ENCODE measurements at places on chromosomes 2 and 18. TPM values are rescaled to one million over a fixed set of nuclear protein-coding genes. Genes with fewer than 3 reads are reported as not detected.

DNA sequence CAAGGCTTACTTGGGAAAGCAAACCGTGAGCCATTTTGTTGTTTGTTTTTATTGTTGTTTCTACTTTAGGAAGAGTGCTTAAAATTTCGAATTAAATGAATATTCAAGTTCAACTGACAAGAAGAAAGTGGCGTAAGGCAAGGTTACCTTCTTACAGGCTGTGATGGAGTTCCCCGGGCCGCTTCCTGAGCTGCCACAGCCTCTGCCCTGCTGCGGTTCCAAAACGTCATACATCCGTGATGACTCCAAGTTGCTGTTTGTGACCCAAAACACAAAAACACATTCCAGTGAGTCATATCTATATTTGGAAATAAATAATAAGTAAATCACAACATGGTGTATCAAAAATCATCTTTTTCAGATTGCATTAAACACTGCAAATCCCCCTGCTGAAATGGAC lies 49.7 kb downstream of the SPHKAP start:
- no peak for DNase-seq

DNA sequence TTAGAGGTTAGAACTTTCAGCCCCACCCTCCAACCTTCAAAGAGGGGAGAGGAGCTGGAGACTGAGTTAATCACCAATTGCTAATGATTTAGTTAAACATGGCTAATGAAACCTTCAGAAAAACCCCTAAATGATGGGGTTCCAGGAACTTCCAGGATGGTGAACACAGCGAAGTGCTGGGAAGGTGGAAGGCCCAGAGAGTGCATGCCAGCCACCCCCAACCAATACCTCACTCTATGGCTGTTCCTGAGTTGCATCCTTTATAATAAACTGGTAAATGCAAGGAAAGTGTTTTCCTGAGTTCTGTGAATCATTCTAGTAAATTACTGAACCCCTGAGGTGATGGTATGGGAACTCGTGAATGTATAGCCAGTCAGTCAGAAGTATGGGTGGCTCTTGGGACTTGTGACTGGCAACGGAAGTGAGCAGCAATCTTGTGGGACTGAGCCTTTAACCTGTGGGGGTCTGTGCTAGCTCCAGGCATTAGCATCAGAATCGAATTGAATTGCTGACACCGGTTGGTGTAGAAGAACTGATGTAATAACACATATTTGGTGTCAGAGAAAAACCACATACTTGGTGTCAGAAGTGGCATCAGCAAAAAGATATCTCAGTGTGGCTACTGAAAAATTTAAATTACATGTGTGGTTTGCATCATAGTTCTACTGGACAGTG lies 37.4 kb downstream of the NPHP1 start:
- DNase-seq, result no peak

- DNase-seq, result no peak
Observed at GRCh38 chr2:12155303-12156051, 409.0 kb downstream of the LPIN1 start.

DNA sequence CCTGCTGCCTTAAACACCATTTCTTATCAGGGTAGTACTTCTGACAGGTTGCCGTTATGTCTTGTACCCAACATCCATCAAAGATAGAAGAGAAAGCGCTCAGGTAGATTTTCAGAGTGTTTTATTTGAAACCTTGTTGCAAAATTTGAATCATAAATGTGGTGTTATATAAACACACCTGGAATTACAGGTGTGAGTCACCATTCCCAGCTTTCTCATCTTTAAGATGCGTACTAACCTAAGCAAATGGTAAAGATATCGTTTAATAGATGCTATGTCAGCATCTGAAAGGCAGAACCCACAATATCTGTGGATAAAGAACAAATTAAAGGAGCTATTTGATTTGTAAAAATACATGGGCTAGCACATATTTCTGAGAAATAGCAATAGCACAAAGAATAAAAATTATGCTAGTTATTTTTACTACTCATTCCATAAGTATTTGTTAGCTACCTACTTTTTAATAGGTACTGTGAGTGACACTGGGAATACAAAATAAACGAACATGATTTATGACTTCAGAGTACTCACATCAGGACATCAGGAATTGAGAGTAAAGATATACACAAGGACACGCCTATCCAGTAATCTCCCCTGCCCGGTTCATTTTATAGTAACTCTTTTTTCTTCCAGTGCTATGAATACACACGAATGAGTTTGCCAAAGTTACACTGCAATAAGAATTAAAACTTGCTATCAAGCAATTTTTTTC lies 193.8 kb downstream of the RBM43 start:
- DNase-seq, result no peak

- no peak for DNase-seq
Observed at GRCh38 chr18:32152705-32153448, 37.0 kb upstream of the MEP1B start.

DNA sequence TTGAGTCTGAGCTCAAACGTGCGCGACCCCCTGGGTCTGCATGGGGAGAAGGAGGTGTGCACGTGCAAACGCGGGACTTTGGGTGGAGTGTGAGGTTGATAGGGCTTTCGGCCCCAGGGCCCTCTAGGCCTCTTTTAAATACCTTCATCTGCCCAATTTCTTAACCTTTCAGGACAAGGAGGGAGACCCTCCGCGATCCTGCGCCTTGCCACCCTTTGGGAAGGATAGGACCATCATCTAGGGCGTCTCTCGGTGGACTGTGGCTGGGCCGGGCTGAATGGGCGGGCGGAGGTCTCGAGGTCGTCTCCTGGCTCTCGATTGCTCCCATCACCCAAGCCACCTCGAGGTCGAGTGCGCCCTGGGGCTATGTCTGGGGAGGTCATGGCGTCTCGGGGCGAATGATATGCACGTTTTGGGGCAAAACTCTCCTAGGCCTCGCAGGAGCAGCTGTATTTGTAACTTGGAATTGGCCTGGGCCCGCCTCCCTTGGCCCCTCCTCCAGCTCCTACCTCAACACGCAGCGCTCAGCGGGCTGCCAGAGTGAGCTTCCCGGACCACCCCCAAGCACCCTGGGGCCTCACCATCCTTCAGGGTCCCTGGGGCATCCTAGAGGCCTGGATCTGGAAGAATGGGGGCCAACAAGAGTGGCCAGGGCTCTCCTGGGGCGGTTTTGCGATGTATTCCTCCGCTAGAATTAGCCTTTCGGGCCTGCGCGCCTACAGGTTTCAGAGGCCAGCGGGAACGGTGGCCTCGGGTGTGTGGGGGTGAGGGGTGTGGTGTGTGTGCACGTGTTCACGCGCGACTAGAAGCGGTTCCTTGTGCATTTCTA lies 8.7 kb upstream of the SIX3 start:
- no peak for DNase-seq

DNA sequence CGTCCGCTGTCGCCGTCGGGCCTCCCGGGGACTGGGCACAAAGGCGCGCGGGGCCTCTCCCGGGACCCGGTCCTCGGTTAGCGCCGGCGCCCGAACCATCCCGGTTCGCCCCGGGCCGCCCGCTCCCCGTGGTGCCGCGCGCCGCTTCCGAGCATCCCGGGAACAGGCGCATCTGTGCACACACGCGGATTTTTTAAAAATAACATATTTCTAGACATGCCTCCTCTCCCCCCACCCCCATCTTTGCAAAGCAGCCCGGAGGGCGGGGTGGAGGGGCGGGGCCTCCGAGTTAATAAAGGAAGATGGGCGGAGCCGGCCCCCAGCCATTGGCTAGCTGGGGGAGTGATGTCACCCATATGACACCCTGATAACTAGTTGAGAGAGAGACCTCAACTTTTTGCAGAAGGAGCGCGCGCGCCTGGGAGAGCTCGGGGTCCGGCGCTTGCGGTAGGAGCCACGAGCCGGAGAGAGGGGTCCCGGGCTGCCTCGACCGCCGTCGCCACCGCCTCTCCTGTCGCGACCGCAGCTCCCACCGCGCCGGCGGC lies at the start of gene SOX11:
Gene SOX11, plus strand, starts transcription at position 400 of the 545 bp plus-strand sequence. CDS start 338 bp downstream, outside the sequence.
- no peak for DNase-seq

- no peak for DNase-seq
Observed at GRCh38 chr18:6830916-6831315, 101.4 kb downstream of the ARHGAP28 start.

The COLEC11 gene
- 1.1 TPM for total RNA-seq

The IL36G gene
- total RNA-seq, result not detected

The ZNF142 gene
- total RNA-seq, result 15.7 TPM

The SCYGR5 gene
- total RNA-seq, result not detected

Measured in NCI-H460 (cell line).